ENCODE measurements at places on chromosomes 1 and 21. TPM values are rescaled to one million over a fixed set of nuclear protein-coding genes. Genes with fewer than 3 reads are reported as not detected.

- DNase-seq, result no peak
Observed at GRCh38 chr1:162982364-162982763, 86.8 kb upstream of the RGS4 start.

Gene CHI3L1
- 0.12 TPM for total RNA-seq

- no peak for DNase-seq
Observed at GRCh38 chr21:36502365-36502764, 22.4 kb upstream of the CLDN14 start.

GRCh38 chr1:70963374-70963773 lies 84.2 kb downstream of the PTGER3 start:
- DNase-seq, result no peak

DNA sequence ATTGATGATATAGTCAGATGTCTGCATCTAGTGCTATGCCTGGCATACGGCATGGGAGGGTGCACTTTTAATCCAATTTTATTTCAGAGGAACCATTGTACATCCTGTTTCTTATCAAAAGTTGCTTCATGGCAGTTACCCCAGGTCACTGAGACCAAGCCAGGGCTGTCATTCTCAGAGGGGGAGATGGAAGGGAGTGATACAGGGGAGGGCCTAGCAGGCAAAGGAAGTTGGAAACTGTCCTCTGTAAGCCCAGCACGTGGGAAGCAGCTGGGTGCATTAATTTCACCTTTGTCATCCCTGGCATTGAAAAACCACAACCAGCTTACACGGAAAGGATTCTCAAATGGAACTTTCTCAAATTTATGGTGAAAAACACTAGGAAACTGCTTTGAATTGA lies 458.7 kb upstream of the ADAMTS5 start:
- DNase-seq, result no peak

DNA sequence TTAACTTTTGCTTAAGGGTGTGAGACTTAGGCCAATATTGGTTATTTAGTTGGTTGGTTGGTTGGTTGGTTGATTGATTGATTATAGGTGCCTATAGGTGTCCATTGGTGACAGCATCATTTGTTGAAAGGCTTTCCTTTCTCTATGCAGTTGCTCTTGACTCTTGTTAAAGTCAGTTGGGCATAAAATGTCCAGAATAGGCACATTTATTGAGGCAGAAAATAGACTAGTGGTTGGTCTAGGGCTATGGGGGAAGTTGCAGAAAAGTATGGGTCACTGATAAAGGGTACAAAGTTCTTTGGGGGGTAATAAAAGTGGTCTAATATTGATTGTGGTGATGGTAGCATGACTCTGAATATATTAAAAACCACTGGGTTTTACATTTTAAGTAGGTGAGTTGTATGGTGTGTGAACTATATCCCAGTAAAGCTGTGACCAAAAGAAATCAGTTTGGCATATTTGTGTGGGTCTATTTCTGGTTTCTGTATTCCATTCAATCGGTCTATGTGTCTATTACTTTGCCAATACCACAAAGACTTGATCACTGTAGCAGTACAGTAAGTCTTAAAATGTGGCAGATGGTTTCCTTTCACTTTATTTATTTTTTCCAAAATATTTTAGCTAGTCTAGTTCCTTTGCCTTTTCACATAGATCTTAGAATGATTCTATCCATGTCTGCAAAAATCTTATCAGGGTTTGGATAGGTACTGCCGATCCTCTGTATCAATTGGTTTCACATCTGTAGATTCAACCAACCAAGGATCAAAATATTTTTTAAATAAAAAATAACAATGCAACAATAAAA lies 63.0 kb downstream of the ATP1A1 start:
- no peak for DNase-seq

DNA sequence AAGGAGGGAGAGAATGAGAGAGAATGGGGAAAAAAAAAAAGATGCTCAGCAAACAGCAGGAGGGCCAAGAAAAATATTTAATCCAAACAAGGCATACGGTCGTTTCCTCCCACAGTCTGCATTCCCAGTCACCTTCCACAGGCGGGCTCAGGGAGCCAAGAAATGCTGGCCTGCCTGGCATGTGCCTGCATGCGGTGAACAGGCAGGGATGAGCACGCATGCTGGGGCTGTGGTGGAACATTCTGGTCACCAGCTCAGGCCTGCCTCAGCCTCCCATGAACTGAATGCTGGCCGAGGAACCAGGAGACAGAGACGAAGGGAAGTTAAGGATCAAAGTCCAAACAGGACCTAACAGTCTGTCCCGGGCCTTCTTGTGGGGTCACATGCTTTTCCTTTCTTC lies 335.3 kb downstream of the ASTN1 start:
- DNase-seq, result no peak

DNA sequence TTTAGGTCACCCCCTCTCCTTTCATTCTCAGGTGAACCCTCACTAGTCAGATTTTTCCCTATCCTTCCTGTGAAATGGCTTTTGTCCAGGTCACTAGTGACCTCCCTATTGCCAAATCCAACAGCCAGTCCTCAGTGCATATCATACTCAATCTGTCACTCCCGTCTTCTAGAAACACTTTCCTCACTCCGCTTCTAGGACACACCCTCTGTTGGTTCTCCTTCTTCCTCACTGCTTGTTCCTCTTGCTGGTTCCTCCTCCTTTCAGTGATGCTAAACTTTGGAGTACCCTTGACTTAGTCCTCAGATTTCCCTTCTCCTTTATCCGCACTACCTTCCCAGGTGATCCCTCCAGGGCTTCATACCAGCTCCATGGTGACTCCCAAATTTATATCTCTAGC lies 94.3 kb downstream of the RNF220 start:
- no peak for DNase-seq

DNA sequence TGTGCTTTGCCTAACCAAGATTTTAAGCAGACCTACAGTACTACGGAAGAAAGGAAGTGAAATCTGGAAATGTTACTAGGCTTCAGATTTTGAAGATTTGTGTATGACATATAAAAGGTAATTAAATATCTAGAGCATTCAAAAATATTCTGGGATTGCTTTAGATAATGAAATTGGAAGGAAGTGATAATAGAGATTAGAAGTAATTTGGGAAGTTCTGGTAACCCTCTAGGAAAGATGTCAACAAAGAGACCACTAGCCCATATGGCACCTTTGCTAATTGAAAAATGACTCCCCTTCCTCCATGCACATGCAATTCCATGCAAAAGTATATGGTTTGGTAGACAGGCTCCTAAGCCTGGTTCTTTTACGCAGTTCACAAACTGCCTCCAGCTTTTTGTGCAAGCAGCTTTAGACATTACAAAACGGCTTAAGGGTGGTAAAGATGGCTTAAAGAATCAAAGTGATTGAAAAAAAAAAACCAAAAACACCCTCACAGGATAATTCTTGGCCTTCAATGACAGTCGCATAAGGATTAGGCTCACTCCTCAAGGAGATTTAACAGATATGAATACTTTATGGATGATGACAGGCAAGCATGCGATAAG lies 81.8 kb downstream of the LRRC7 start:
- no peak for DNase-seq

Gene GPR37L1
- not detected for total RNA-seq

Gene TMEM52
- total RNA-seq, result 0.18 TPM

GRCh38 chr1:11719313-11720032 lies 16.5 kb upstream of the AGTRAP start:
- DNase-seq, result no peak

Measured in glomerular endothelial cell (primary cell).